ENCODE measurements at places on chromosomes 12 and 14.
A peak's percentile ranks its signal among the peaks of the same experiment; 100 is the strongest.

GRCh38 chr12:67077617-67078016 lies 191.5 kb upstream of the CAND1 start:
- DNase-seq = no peak

DNA sequence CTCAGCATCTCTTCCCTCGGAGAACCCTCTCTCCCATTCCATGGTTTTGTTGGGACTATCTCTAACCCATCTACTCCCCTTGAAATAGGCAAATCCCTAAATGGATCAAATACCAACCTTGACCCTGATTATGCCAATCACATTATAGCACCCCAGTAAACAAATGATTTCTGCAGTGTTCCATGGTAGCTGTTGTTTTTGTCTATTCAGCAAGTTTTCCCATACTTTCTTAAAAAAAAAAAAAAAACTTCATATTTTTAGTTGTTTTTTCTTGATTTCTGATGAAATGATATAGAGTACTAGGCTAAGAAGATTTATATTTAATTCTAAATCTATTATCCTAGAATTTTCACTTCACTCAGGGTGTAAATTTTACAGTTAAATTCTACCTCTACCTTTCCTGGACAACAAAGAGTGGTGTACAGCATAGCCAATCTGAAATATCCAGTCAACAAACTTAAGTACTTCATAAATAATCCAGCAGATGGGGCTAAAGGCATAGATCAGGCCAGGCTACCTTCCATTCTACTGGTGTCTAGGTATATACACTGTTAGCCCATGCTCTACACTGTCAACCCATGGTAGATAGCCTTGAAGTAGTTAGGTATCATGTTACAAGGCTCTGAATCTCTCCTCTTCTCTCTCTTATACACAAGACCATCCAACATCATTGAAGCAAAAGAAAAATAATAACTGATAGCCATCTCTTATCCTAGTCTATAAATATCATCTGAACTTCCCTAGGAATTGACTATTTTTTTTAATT lies 82.2 kb downstream of the PLEKHG7 start:
- peak; percentile 73 for DNase-seq

- peak; percentile 11 for DNase-seq
These were observed 324 bp upstream of the HOXC9 start for GRCh38 chr12:53999559-54000115.

DNA sequence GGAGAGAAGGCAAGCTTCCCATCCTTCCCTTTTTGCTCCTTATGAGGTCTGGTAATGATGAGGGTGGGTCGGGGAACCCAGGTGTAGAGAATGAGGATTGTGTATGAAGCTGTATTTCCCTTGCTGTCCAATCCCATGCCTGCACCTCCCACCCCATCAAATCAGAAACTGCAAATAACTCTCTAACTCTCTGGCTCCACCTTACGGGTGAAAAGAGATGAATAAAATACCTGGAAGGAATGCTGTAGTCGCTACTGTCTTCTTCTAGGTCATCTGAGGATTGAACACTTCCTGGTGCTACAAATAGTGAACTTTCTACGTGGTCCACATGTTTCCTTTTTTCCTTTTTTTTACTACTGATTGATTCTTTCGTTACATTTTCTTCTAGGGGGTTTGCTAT lies 38.9 kb upstream of the DICER1 start:
- no peak for DNase-seq

GRCh38 chr14:45492876-45493275 lies 239.9 kb upstream of the MIS18BP1 start:
- no peak for DNase-seq

GRCh38 chr12:69026336-69026735 lies 93.4 kb upstream of the CPM start:
- no peak for DNase-seq

GRCh38 chr14:93025055-93025454 lies 90.7 kb downstream of the ITPK1 start:
- DNase-seq = no peak

- no peak for DNase-seq
These were observed 27.7 kb downstream of the TPCN1 start for GRCh38 chr12:113248842-113249435.

DNA sequence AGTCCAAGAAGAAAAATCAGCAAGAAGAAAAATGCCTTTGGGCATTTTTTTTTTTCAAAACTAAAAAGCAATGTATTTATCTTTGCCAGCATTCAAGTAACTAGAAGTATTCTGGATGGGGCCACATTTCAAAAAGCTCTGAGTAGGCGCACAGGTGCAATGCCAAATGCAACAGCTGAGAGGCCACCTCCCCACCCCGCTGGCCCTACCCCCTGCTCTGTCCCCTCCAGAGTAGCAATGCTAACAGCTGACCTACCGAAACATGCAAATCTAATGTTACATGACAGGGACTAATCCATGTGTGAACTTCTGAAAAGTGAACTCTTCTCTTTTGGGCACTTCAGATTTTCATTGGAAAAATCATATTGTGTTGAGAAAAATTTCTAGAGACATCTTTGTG lies 153.7 kb upstream of the SLC38A2 start:
- no peak for DNase-seq

DNA sequence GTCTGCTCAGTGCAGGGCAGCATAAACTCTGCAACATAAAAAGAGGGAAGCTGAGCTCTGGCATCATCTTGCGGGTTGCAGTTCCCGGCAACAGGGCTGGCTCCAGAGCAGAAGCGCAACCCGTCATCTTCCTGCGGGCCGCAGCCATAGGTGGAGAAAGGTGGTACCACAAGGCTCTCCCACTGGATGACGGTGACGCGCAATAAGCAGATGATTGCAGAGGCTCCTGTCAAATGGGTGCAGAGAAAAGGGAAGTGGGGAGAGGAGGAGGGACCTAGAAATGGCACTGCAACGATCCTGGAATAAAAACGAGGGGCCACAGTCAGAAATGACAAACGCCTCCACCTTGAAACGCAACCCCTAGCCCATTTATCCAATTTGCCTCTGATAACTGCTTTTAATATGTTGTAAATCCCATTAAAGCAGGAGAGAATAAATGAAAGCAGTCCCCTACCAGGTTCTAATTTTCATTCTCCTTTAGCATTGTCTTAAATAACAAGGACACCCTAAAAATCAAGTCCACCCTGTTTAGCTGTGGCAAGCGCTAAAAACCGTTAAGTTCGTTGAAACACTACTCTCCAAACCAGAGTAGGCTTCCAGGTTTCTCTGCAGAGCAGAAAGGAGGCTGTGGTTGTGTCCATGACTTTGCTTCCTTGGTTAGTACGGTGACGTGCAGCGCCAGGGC lies 30.9 kb upstream of the TUBA1C start:
- DNase-seq = peak; percentile 93

DNA sequence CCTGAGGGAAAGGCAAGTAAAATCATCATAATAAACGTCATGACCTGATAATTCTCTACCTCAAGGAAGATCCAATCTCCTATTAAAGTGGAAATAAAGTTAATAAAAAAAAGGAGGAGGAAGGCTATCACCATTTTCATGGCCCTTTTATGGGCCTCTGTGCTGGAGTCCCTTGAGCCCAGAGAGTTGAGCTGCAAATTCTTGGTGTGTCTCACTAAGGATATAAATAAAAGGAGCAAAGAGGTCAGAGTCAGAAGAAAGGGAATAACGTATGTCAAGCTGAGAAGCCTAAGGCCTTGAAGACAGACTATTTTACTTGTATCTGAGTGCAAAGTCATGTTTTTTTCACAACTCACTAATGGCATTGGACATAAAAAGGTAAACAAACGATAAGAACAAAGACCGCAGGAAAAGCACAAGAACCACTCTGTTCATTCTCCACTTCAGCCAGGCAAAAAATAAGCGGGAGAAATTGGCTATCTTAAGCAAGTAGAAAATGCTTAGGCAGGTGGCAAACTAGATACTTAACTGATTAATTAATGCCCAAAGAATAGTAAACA lies 12.0 kb upstream of the SMIM10L1 start:
- DNase-seq = no peak

- no peak for DNase-seq
These were observed 105.6 kb downstream of the DPF3 start for GRCh38 chr14:72788255-72788654.

- DNase-seq = no peak
These were observed 156.0 kb upstream of the PLEKHG7 start for GRCh38 chr12:92546635-92547348.
